ENCODE measurements at places on chromosomes 13 and 19.

DNA sequence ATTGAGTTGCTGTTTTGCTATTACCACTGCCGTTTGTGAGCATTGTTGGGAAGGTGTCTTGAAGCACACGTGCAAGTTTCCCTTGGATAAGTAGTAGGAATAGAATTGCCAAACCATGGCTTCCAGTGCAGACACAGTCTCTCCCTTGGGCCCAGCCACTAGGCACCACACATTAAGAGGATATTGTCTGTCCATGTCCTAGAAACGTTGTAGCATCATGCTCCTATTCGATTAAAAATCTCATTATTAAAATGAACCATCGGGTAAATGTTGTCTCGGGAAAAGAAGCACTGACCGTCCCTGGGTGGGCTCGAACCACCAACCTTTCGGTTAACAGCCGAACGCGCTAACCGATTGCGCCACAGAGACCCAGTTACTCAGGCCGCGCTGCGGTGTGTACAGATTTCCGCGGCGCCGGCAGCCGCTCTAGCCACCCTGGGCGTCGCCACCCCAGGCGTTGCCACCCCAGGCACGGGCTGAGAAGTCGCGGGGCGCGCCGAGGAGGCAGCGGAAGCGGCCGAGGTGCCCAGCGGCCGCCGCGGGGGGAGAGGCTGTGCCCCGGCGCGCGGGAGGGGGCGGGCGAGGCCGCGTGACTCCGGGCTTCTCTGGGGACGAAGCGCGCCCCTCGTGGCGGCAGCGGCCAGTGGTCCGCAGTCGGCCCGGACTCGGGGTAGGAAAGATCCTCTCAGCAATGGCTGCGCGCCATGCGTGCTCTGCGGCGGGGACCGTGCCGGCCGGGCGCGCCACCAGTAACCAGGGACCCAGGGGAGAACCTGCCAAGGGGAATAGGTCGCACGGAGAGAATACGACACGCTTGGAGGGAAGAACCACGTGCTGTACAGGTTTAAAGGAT lies 56.2 kb downstream of the USPL1 start:
- peak; percentile 67 for DNase-seq

DNA sequence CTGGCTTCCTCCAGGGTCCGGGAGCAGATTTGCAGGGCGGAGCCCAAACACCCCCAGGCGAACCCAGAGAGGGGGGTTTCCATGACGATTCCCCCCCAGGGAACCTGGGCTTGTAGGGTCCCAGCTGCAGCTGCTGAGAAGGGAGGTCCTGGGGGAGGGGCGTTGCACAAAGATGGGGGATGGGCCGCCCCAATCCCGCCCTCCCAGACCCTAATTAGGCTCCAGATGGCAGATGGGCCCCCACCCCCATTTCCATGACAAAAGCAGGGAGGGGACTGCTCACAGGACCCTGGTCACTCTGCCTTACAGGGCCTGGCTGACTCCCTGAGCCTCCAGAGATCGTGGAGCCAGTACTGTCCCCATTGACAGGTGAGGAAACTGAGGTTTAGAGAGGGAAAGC lies 15.2 kb downstream of the ELAVL3 start:
- no peak for DNase-seq

DNA sequence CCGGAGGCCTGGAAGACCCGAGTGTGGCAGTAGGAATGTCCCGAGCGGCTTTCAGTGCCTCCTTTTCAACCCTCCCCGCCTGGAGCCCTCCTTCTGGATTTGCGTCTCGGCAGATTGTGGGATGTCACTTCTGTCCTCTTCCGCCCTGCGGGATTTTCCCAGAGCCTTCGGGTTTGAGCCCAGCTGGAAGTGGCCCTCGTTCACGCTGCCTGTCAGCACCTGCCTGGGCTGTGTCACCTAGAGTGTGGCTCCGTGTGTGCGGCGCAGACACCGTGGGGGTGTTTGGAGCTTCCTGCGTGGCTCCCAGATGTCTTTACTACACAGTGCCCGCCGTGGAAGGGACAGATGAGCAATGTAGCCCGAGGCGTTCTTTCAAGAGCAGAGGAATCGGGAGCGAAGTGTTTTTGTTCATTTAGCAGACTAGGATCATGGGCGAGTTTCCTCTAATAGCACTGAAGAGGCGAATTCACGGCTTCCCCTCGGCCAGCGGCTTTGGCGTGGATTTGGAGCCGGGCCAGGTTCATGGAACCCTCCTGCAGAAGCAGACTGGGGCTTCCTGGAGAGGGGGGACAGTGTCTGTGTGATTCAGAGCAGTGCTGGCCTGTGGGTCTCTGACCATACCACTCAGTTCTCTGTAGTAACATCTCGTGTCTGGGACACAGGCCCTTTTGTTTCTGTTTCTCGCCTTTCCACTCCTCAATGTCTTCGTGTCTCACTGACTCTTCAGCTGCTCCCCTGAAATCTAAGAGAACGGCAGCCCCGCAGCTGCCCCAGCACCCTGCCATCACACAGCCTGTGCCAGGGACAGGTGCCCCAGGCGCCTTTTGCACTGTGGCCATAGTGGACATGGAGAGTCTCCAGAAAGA lies 68.0 kb downstream of the KDM4B start:
- peak; percentile 61 for DNase-seq

DNA sequence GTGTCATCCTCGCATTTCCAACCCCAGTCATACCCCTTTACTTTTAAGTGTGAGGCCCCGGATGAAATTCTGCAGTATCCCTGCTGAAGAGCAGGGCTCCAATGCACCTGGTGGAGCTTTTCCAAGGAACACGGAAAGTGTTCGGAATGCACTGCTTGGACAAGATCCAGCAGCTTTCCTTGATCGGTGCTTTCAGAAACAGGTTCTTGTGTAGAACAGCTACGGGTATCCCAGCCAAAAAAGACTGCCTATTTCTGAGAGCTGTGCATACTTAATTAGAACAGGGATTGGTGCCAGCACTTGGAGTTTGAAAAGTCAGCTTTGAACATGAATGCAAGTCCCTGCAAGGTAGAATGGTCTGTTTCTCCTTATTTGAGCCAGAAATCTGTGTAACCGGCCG lies 87.2 kb upstream of the C1QTNF9B start:
- no peak for DNase-seq

- DNase-seq: no peak
Measured at GRCh38 chr19:17557466-17557865, 2.0 kb downstream of the COLGALT1 start.

DNA sequence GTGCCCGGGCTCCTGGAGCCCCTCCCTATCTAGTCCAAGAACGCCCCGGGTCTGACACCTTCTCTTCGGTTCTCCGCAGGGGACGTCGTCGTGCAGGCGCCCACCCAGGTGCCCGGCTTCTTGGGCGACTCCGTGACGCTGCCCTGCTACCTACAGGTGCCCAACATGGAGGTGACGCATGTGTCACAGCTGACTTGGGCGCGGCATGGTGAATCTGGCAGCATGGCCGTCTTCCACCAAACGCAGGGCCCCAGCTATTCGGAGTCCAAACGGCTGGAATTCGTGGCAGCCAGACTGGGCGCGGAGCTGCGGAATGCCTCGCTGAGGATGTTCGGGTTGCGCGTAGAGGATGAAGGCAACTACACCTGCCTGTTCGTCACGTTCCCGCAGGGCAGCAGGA lies 3.4 kb downstream of the PVR start:
- DNase-seq: no peak

- no peak for DNase-seq
Measured at GRCh38 chr19:18321734-18322102, 1.2 kb downstream of the LSM4 start.

DNA sequence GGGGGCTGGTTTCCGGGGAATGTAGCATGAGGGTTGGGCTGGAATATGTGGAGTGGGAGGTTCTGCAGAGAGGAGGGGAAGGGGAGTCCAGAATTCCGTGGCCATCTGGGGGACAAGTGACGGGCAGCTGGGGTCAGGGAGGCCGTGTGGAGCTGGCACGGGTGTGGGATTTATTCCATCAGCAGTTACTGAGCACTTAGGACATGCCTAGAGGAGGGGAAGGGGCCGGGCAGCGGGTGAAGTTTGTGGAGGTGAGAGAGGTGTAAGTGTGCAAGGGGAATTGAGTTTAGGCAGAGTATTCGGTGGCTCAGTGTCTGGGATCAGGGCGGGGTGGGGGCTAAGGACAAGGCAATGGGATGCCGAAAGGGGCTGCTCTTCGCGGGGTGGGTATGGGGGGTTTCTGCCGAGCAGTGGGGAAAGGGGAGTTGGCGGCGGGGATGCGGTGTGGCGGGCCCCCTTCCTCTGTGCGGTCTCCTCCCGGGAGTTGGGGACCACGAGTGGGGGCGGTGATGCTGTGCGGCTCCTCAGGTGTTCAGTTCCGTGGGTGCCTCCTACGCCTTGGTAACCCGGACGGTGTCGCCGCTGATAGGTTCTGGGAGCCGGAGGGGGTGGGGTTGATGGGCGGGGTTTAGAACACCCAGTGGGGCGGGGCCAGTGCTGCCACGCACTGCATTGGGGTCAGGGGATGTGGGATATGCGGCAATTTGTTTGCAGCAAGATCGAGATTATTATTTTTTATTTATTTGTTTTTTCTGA lies 5.4 kb downstream of the CCDC61 start:
- DNase-seq: peak; percentile 86

GRCh38 chr19:17778968-17779929 lies 15.7 kb upstream of the B3GNT3 start:
- DNase-seq: peak; percentile 85

- DNase-seq: no peak
Measured at GRCh38 chr19:1122972-1123363, 19.2 kb downstream of the GPX4 start.

- DNase-seq: no peak
Measured at GRCh38 chr13:111245576-111246384, 74.7 kb upstream of the TEX29 start.

- DNase-seq: no peak
Measured at GRCh38 chr13:43139921-43140320, 116.5 kb downstream of the DNAJC15 start.

DNA sequence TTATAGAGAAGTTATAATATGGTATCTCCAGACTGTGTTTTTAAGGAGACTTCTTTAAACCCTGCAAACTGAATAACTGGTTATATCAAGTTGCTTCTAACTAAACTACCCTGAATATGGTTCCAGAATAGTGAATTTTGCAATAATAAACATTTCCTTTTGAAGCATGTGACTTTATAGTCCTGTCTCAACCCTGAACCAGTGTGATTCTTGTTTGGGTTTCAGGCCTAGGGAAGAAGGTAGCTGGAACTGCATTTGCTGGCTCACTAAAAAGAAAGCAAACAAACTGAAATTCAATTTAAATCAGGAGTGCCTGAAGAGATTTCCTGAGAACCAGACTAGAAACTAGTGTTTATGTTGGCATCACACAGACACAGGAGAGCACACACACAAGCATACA lies 4.9 kb downstream of the ARHGEF7 start:
- no peak for DNase-seq

GRCh38 chr13:46184277-46184699 lies 2.3 kb upstream of the LCP1 start:
- DNase-seq: peak; percentile 15

- DNase-seq: no peak
Measured at GRCh38 chr19:33507021-33507956, 14.3 kb downstream of the PEPD start.

DNA sequence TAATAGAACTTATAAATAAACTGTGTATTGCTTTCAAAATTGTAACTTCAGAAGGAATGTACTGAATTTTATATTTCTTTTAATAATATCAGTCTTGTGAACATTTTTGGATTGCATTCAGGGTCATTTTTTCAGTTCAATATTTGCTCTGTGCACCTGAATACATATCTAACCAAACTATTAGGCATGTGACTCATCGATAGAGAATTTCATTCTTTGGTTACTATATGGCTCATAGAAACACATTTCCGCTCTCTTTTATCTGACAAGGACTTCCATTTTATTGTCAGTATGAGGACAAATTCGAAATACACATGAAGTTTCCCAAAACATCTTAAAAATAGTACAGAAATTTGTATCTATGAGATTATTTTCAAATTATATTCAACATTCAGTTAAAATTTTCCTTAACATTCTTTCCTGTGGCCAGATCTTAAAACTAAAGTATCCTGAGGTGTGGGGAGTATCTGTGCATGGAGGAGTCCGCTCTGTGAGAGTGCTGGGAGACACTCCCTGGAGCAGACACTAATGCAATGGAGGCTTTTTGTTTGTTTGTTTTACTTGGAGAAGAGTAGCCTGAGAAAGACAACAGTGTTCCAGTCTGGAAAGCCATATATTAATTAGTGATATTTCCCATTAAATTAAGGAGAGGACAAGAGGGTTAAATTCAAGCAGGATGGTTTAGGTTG lies 483.6 kb downstream of the PCDH20 start:
- DNase-seq: no peak

Measured in cerebellar cortex (tissue), 1 donor.